ENCODE measurements at places on chromosomes 6 and 20.

DNA sequence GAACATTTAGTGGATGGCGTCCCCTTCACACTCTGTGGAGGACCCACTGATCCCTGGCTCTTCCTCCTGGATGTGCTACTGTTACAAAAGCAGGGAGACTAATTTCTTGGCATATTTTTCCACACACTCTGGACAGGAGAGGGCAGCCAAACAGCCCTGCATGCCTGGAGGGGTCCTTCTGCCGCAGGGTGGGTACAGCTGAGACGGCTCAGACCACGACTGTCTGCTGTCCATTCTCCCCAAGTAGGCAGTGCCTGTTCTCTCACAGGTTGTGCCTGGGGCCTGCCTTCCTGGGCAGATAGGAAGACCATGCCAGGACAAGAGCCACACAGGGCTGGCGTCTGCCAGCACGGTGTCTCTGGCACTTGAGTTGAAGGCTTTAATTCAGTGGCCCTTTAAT, 260.1 kb downstream of the FOXC1 start:
- no peak for DNase-seq

GRCh38 chr6:90676516-90677300, 89.8 kb upstream of the MAP3K7 start:
- no peak for DNase-seq

GRCh38 chr20:21101932-21102575, 4.1 kb downstream of the LINC00237 start:
- no peak for DNase-seq

- DNase-seq = no peak
These were observed 34.7 kb upstream of the SYNCRIP start for GRCh38 chr6:85677234-85677956.

GRCh38 chr20:22744341-22745193, 160.2 kb upstream of the FOXA2 start:
- DNase-seq = no peak

Data from stimulated activated CD4-positive, alpha-beta T cell treated with anti-CD3 and anti-CD28 coated beads, Interleukin-1b, Interleukin-23, amount 100 ng/mL, for 1 hour (primary cell).